ENCODE measurements at places on chromosomes 5 and 9.
A peak's percentile ranks its signal among the peaks of the same experiment; 100 is the strongest.

DNA sequence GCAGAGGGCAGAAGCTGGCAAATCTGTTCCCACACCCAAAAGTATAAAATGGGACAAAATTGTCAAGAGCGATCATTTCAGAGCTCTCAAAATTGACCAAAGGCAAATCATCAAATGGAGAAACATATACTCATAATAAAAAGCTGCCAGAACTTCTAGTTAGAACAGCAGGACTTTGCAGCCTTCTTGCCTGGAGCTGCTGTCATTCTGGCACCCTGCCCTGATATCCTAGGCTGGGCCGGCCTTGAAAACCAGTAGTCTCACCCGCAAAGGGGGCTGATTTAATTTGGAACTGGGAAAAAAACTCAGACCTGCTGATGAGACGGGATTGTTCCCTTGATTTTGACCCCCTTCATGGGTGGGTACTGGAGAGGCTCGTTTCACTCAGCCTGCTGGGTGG is 18.5 kb downstream of the OR2V1 start:
- DNase-seq: peak; percentile 19

DNA sequence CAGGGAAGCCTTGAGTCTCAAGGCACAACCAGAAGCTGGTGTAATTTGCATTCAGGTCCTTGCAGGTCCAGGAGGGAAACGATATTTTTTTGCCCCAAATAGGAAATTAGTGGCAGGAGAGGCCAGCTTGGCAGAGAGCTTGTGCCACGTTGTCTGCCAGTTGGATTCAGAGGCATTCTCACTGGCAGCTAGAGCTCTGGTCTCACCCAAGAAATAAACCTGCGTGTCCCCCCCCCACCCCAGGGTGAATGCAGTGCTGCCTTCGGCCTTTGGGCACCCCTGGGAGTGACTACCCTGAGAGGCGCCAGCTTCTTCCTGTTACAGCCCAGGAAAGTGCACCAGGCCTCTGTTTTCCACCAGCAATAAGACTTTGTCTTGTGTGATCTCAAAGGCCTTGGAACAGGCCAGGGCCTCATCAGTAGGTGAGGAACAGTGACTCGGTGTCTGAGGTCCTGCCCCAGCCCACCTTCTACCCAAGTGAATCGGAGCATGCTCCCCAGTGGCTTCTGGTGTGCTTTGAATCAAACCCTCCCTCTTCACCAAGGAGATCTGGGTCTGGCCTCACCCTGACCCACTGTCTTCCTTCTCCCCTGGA is 68.4 kb downstream of the HSPA4 start:
- no peak for DNase-seq

DNA sequence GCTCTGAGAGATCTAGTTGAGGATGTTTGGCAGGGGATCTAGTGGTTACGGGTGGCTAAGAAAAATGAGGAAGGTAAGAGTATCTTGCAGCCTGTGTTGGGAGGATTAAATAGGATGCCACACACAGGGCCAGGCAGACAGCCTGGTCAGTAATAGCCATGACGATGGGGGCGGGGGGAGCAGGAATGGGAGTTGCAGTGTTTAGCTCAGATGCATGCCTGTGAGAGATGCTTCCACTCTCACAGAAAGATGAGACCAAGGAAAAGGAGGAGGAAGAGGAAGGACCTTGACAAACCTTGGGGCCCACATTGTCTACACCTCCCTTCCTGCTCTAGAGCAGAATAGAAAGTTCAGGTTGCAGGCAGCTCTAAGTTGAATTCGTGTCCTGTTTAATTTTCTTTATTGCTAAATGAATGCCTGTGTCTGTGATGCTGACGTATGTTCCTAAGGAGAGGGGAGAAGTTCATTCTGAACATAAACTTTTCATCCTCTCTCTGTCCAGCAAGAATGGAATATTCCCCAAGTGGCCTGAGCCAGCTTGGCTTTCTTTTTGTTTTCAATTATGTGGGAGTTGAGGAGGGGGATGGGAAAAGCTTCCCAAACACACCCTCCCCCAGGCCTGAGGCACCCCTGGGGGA is 28.7 kb downstream of the TGFBI start:
- no peak for DNase-seq

GRCh38 chr9:3059781-3060468 is 216.0 kb upstream of the PUM3 start:
- no peak for DNase-seq

GRCh38 chr5:96088706-96089498 is 127.3 kb upstream of the ELL2 start:
- no peak for DNase-seq

DNA sequence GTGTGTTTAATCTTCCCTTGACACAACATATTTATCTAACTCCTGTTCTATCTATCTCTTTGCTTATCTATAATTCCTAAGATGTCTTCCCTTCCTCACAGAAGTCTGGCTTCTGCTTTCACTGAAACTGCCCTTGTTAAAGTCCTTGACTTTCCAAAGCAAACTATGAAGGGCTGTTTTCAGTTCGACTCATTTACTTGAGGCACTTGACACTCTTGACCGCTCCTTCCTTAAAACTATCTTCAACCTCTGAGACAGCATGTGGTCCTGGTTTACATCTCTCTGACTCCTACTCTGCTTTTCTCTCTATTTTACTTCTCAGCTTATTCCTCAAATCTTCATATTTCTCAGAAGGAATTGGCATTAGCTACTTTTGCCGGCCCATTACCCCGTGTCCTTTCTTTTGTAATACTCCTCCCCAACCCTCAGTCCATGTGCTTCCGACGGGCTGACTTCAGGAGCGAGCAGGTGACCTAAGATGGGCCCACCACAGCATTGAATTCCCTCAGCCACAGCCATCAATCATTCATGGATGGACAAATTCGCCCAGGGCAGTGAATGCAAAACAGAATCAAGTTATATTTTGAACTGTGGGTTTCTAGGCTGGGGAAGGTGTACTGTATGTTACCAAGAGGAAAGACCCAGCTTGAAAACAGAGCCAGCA is 1089.2 kb downstream of the PTPRD start:
- DNase-seq: no peak

- no peak for DNase-seq
Observed at GRCh38 chr5:154406231-154406630, 39.6 kb upstream of the SAP30L start.

DNA sequence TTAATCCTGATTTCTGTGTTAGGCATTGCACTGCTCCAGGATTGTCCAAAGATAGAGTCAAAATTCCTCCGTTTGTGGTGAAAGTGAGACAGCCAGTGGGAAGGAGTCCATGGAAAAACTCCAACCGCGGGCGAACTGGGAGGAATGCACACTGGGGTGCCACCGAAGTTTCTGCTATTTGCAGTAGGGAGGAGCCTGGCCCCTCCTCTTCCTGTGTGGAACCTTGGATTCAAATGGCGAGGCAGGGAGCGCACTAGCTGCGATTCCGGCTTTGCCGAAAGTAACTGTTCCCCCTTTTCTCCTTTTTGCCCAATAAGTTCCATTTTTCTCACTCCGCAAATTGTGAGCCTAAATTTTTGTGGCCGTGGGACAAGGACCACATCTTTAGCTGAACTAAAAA is 9.3 kb downstream of the BAAT start:
- DNase-seq: no peak

DNA sequence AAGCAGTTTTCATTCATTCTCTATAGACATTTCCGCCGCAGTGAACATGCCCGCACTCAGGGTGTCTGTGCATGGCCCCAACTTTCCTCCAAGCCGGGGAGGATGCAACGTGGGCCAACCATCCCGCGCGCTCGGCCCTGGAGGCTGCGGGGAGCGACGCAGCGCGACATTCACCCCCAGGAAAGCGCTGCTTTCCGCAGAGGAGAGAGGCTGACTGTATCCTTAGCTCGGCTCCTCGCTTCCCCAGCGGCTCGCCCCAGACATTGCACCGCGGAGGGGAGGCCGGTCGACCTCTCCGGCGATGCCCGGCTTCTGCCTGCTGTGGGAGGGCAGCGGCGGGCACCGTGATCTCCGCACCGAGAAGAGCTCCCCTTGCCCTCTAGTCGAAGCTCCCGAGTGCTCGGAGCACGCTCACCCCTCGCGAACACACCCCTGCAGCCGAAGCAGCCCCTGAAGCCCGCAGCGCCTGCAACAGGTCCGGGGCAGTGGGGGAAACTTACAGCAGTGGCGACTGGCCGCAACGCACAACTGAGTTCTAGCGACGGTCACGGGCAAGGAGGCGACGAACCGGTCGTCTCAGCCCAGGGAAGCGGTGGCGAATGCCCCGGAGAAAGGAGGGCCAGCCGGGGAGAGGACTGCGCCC is 600 bp downstream of the ENC1 start:
- DNase-seq: peak; percentile 81

DNA sequence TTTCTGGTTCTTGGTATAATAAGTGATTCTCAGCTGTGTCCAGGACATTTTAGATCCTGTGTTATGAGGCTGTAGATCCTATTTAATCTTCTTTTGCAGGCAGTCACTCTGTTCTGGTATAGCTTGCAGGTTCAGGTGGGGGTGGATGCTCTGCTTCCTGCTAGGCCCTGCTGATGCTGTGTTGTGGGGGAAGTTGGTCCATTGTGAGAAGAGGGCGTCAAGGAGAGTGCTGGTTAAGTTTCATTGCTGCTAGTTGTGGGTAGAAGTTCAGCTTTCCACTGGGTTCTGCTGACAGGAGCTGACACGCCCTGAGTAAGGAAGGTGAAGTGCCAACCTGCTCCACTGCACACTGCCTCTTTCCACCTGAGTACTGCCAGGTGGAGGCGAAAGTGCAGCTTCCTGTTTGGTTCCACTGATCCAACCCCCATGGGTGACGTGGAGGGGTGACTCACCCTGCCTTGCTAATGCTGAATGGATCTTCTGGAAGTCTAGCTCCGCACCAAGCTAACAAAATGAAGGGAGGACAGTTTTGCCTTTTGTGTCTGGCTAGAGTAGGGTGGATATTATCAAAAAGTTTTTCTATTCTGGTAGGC is 16.3 kb downstream of the NMRK1 start:
- no peak for DNase-seq

GRCh38 chr9:87505869-87506678 is 8.4 kb downstream of the DAPK1 start:
- DNase-seq: no peak

GRCh38 chr9:5557606-5558587 is 47.6 kb downstream of the PDCD1LG2 start:
- no peak for DNase-seq

- no peak for DNase-seq
Observed at GRCh38 chr9:128565578-128565977, 13.2 kb downstream of the SPTAN1 start.

- no peak for DNase-seq
Observed at GRCh38 chr5:34709861-34710673, 53.9 kb downstream of the RAI14 start.

- DNase-seq: no peak
Observed at GRCh38 chr9:71962328-71962727, 50.9 kb downstream of the C9orf85 start.

DNA sequence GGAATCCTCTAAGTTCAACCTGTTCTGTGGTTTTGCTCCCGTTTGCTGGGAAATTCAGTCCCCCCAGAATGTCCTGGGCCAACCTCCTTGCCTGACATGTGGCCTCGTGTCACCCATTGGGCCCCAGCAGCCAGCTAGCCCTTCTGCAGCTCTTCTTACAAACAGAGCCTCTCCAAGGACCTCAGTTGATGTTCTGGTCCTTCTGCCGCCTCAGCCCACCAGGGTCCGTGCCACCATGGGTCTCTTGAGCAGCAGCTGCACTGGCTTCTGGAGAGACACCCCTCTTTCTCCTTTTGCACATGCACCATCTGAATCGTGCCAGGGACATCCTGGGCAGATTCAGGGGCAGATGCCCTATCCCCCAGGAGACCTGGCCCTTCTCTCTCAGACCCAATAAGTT is 85.0 kb downstream of the LMX1B start:
- DNase-seq: peak; percentile 55
